ENCODE measurements at places on chromosomes 4 and X.
A peak's percentile ranks its signal among the peaks of the same experiment; 100 is the strongest.

DNA sequence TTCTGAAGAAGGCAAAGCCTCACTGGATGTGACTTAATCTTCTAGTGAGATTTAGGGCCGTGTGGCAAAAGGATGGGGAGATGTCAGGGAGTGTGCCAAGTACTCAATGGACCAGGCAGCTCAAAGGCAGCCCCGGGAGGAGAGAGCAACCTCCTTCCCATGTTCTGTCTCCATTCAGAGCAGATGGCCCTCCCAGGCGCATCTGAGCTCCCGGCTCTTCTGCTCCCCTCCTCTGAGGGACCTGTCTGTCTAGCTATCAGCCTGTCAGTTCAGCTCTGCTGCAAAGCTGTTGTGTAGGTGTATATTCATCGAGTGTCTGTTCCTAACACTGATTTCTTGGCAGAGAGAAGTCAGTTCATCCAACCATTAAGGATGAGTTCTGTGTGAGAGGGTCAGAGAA, 10.9 kb upstream of the PORCN start:
- no peak for DNase-seq

DNA sequence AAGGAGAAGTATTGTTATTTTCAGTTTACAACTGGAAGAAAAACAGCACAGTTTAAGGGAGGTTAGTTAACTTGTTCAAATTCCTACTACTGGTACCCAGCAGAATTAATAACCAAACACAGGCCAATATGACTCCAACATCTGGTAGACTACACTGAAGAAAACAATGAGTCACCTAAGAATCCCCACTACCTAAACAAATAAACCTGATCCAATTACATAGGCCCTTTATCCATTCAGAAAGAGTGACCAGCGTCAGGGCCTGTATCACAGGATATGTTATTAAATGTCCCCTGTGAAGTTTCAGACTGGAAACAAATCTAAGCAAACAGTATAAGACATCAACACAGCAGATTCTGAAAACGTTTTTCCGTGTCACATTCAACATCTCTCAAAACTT, 492.5 kb upstream of the INTU start:
- peak; percentile 19 for DNase-seq

GRCh38 chr4:162347842-162348213, 184.0 kb upstream of the FSTL5 start:
- DNase-seq: no peak

DNA sequence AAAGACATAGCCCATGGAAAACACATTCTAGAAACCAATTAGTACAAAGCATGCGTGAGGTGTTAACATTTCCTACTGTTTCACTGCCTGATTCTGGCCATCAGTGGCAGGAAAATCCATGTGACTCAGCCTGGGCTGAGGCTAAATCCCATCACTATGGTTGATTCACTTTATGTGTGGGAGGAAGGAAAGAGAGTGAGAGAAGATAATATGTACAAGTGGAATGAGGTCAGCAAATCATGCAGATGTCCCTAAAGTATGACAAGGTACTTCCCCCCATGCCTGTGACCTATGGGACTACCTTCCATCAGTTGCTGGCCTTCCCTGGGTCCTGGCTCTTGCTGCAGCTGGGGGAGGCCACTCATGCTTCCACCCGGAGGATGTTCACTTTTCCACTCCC, 64.2 kb upstream of the MAP3K15 start:
- peak; percentile 62 for DNase-seq

DNA sequence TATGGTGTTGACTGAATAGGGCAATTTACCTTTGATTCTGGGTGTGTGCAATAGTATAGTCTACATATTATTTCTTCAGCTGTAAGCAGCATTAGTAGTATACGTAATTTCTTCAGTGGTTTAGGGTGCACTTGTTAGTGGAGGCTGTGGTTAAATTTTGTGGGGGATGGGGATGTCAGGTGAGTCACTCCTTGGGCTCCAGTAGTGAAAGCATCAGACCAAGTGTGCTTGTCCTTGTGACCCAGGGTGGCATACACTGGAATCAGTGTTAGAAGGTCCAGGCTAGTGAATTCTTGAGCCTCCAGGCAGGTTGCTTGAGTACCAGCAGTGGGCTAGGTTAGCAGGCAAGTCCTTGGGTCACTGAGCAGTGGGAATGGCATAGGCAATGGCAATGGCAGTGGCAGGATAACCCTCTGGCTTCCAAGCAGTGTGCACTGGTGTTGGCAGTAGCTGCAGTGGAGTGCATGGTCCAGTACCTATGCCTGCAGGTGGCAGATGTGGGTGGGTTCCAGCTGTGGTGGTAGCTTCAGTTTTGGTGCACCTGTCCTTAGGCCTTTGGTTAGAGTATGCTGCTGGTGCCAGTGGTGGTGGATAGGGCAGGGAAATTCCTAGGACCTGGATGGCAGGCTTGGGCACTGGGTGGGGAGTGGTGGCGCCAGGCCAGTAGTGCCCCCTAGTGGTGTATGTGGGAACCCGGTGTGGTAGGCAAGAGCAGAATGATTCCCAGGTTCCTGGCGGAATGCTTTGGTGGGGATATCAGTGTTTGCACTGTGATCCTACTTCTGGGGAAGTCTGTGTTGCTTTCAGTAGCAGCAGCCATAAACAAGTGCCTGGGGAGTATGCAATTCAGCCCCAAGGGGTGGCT, 531.0 kb downstream of the SMARCA1 start:
- DNase-seq: no peak

GRCh38 chrX:47854474-47854873, 17.8 kb downstream of the ZNF81 start:
- peak; percentile 9 for DNase-seq

GRCh38 chr4:7547368-7548040, 112.8 kb upstream of the PSAPL1 start:
- no peak for DNase-seq

DNA sequence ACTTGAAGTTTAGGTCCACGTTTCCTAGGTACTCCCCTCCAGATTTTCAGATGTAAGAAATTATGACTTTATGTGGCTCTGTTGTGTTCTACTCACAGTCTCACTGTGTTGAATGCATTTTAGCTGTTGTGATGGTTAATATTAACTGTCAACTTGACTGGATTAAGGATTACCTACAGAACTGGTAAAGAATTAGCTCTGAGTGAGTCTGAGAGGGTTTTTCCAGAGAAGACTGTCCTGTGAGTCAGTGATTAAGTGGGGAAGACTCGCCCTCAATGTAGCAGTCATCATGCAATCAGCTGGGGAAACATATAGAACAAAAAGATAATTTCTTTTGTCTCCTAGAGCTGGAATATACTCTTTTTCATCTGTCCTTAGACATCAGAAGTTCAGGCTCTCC, 493.4 kb downstream of the ACTRT1 start:
- DNase-seq: no peak

GRCh38 chr4:128565565-128566186, 243.8 kb upstream of the JADE1 start:
- DNase-seq: peak; percentile 27

- no peak for DNase-seq
Observed at GRCh38 chrX:126489116-126489695, 63.4 kb downstream of the DCAF12L1 start.

- DNase-seq: peak; percentile 60
Observed at GRCh38 chrX:109886122-109886761, 116.7 kb upstream of the TMEM164 start.

DNA sequence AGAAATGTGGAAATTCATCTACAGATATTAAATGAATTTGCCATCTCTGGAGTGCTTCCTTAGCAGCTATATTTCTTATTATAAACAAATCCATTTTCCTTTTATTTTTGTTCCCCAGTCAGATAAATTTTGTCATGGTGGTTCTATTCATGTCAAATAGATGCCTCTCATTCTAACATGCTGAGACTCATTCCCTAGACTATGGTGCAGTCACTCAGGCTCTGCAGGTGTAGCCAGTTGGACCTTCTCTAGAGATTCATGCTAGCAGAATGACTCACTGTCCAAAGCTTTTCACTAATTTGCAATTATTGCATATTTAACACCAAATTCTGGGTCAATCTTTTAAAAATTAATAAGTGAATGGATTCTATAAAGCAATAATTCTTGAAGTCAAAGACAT, 1392.7 kb downstream of the PCDH7 start:
- DNase-seq: no peak

- DNase-seq: no peak
Observed at GRCh38 chrX:154775419-154776349, 13.0 kb downstream of the DKC1 start.

- peak; percentile 53 for DNase-seq
Observed at GRCh38 chr4:13611283-13611842, 16.2 kb downstream of the BOD1L1 start.

- DNase-seq: no peak
Observed at GRCh38 chrX:103811858-103812257, 20.2 kb downstream of the RAB9B start.

Data from AG20443 (cell line).